ENCODE measurements at places on chromosomes 1 and 21.
A peak's percentile ranks its signal among the peaks of the same experiment; 100 is the strongest.

DNA sequence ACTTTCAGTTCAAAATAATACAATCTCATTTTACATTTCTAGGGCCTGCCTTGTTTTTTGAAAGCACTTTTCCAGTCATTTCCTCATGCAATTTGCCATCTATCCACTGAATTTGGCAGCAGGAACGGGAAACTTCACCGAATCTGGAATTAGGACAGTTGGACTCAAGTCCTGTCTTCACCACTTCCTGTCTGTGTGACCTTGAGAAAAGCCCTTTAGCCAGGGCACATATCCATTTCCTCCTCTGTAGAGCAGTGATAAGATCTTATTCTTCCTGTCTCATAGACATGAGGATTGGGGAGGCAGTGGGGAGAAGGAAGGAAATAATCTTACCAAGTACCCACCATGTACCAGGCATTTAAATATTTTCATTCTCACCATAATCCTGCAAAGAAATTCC lies 12.0 kb downstream of the VAV3 start:
- DNase-seq, result no peak

- DNase-seq, result no peak
These were observed 118.2 kb downstream of the DYRK1A start for GRCh38 chr21:37484535-37485474.

DNA sequence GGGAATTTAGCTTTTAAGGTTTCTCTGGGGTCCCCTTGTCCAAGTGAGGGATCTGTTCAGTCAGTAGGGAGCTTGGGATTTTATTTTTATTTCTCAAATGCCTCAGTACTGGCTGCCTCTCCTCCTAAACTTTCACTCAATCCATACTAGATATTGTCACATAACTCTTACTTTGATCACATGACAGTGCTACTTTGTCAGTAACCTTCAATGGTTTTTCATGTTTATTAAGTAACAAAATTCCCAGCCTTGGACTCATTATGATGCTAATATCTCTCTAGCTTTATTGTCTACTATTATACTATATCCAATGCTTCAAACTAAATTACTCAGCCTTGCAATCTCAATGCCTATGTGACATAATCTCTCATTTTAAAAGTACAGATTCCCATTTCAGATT lies 97.7 kb downstream of the ATP1B1 start:
- DNase-seq, result no peak

GRCh38 chr1:232751393-232752140 lies 53.6 kb upstream of the MAP10 start:
- DNase-seq, result no peak

DNA sequence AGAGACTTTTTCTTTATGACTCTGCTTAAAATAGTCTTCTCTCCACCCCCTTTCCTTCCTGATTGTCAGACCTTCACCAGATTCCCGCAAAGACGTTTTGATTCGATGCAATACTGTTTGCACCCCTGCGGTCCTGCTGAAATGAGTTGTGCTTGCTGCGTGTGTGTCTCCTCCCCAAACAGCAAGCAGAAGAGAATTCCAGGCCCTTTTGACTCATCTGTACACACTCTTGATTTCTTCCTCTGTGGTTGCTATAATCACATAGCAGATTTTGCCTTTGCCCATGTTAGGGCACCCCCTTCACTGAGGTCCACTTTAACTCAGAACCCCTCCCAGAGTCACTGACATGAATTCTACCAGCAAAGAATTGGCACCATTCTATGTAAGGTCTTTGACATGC lies 136.5 kb downstream of the ZZZ3 start:
- DNase-seq, result peak; percentile 89

DNA sequence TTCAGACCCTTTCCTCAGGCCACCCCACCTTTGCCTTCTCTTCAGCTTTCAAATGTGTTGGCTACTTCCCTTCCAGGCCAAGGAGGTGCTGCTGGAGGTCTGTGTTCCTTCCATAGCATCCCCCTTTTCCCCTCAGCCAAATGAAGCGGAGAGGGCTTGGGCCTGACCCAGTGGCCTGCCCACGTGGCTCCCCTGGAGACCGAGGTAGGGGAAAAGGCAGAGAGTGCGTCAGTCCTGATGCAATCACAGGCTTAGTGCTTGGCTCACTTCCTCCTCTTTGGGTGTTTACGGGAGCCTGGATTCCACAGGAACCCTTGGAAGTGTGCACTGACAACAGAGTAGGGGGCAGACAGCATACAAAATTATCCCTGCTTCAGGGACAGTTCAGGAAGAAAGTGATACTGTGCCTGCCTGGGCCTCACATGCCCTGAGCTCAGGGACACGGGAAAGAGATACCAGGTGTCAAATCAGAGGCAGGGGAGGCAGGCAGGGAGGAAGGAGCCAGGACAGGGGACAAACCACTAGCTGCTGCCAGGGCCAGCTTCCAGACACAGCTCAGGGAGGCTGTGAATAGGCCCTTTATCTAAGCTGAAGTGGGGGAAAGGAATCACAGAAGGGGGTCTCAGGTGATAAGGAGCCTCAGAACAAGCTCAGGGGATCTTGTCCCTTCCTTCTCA lies 16.6 kb upstream of the PTP4A2 start:
- peak; percentile 92 for DNase-seq

GRCh38 chr1:76129731-76130130 lies 55.2 kb downstream of the ST6GALNAC3 start:
- no peak for DNase-seq

DNA sequence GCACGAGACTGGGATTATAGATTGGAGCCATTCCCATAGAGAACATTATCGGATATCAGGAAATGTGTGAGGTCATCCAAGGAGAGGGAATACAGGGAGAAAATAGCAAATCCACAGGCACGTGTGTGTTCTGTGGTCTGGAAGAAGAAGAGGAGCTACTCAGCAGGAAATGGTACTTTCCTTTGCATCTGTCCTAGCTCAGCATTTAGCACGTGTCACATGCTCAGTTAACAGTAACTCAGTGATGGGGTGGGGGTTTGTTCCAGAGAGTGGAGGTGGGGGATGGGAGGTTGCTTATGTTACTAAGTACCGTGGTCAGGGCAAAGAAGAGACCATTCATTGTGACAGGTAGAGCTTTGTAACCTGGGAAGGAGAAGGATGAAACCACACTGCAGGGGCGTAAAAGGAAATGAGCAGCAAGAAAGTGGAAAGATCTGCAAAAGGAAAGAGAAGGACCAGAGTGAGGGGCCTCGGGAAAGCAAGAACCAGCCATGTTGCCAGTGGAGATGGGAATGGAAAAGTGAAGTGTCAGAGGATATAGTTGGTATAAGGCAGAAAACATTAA lies 100.4 kb downstream of the ATP5PO start:
- no peak for DNase-seq

DNA sequence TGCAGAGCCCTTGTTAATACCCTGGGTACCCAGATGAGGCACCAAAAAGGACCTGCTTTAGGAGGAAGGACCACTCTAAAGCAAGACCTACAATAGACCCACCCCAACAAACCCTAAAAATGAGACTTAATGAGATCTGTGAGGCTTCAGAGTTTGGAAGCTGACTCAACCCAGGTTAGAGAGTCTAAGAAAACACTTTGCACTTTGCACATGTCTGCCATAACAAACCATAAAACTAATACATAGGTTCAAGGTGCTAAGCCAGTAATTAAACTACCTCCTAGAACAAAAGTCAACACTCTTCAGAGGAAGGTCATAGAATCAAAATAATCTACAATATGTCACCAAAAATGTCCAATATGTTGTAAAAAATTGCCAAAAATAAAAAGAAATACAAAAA lies 124.7 kb upstream of the C1orf21 start:
- no peak for DNase-seq

- no peak for DNase-seq
These were observed 122.0 kb downstream of the CLIC6 start for GRCh38 chr21:34790834-34791233.
